ENCODE measurements at places on chromosomes 1 and 21.

DNA sequence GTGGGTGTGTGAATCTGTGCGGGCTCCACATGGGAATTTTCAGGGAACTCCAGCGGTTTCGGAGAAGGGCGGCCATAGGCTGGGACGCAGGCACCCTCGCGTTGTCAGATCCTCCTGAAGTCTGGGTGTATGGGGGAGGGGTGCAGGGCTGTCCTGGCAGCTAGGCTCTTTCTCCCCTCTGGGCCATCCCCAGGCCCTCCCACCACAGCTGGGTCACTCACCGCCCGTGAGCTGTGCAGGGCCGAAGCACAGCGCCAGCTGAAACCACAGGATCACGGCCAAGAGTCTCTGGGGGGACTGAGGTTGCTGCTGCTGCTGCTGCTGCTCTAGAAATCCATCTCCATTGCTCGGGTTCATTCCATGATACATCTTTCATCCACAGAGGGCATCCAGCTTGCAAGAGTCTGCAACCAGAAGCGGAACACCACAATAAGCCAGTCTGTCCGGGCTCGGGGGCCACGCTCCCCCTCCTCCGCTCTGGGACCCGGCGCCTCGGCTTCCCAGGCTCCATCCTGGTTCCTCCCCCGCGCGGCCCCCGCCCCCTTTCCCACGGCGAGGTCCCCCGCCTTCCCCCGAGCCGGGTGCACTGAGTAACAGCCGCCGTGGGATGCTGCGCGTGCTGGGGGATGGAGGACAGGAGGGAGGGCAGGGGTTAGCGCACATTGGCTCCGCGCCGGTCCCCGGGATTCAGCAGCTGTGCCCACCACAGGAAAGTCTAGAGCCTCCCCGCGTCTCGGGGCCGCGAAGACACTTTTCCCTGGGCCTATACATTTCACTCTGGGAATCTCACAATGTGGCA is 720 bp downstream of the SUSD4 start:
- H3K36me3 ChIP-seq: no peaks in the 10 kb centered on the region
- peaks cover 14% of the 10 kb centered on the region for H3K4me1 ChIP-seq
- DNase-seq: no peak
- no peaks in the 10 kb centered on the region for H3K27me3 ChIP-seq
- H3K27ac ChIP-seq: no peak overlapping the region

GRCh38 chr1:236391008-236391407 is 3.1 kb upstream of the EDARADD start:
- H3K4me1 ChIP-seq: peaks cover 6% of the 10 kb centered on the region
- DNase-seq: no peak
- no peak overlapping the region for H3K27ac ChIP-seq
- no peak overlapping the region for H3K4me3 ChIP-seq
- peaks cover 11% of the 10 kb centered on the region for H3K27me3 ChIP-seq

- no peak overlapping the region for H3K27ac ChIP-seq
- DNase-seq: no peak
- H3K36me3 ChIP-seq: no peaks in the 10 kb centered on the region
- H3K4me3 ChIP-seq: no peak overlapping the region
- no peaks in the 10 kb centered on the region for H3K27me3 ChIP-seq
Measured at GRCh38 chr1:111184663-111185062, 15.8 kb downstream of the DENND2D start.

- H3K36me3 ChIP-seq: peaks cover 11% of the 10 kb centered on the region
- no peaks in the 10 kb centered on the region for H3K4me1 ChIP-seq
- no peak for DNase-seq
- no peaks in the 10 kb centered on the region for H3K27me3 ChIP-seq
- no peak overlapping the region for H3K27ac ChIP-seq
Measured at GRCh38 chr1:220594356-220594755, 66.4 kb downstream of the MARK1 start.

DNA sequence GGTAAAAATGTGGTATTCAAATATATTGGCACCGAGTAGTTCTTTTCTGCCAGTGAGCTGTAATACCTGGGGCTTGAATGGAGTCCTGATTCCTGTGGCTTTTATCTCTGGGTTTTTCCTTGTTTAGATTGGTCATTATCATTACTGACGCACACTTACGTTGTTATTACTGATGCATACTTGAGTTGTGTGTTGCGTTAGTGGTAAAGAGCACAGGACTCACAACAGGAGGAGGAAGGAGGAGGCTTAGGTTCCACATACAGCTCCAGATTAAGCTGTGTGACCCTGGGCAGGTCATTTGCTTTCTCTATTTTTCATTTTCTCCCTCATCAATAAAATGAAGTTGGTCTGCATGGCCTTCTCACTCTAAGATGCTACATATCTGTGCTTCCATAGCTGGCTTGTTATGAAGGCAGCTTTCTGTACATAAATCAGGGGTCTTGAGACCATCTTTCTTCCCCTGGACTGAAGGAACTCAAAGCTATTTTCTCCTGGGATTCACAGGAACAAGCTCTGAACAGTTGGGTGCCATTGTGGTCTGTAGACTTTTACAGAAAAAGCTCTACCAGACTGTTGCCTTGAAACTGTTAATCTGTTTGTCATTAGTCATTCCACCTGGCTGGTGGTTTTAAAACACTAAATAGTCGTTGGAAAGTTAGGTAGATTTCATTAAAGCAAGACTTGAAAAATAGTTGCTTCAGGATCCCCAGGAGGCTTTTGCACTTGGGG is 5.6 kb downstream of the ARID1A start:
- no peaks in the 10 kb centered on the region for H3K36me3 ChIP-seq
- no peak overlapping the region for H3K4me3 ChIP-seq
- H3K27me3 ChIP-seq: no peaks in the 10 kb centered on the region
- H3K27ac ChIP-seq: peak overlapping the region; percentile 35
- H3K4me1 ChIP-seq: peaks cover 6% of the 10 kb centered on the region
- DNase-seq: no peak

DNA sequence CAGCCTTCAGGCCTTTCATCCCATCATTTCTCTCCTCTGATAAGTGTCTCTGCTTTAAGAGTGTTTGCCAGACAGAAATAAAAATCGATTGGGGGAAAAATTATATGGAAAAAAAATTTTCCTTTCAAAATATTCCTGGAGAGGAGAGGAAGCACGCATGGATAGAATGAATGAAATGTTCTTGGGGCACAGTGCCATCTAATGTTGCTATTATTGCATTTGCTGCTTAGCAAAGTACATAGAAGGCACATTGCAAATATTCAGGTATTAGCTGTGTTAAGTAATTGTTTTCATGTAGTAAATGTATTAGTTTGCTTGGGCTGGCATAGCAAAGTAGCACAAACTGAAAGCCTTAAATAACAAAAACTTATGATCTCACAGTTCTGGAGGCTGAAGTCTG is 18.1 kb downstream of the B3GALT5 start:
- no peaks in the 10 kb centered on the region for H3K27me3 ChIP-seq
- H3K4me3 ChIP-seq: no peak overlapping the region
- no peaks in the 10 kb centered on the region for H3K4me1 ChIP-seq
- no peak for DNase-seq

DNA sequence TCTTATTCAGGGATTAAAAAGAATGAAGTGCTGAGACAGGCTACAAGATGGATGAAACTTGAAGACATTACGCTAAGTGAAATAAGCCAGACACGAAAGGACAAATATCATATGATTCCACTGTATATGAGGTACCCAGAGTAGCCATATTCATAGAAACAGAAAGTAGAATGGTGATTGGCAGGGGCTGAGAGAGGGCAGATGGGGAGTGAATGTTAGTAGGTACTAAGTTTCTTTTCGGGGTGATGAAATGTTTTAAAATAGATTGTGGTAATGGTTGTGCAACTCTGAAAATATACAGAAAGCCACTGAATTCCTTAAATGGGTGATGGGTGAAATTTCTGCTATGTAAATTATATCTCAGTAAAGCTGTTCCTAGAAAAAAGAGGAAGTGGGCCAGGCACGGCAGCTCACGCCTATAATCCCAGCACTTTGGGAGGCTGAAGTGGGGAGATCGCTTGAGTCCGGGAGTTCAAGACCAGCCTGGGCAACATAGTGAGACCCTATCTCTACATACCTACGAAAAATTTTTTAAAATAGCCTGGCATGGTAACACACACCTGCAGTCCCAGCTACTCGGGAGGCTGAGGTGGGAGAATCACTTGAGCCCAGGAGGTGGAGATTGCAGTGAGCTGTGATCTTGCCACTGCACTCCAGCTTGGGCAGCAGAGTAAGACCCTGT is 15.9 kb downstream of the SLC27A3 start:
- peaks cover 15% of the 10 kb centered on the region for H3K27me3 ChIP-seq
- H3K4me1 ChIP-seq: peaks cover 23% of the 10 kb centered on the region
- DNase-seq: no peak
- peak overlapping the region; percentile 9 for H3K4me3 ChIP-seq

GRCh38 chr1:33971913-33972312 is 108.0 kb downstream of the HMGB4 start:
- DNase-seq: no peak
- no peaks in the 10 kb centered on the region for H3K36me3 ChIP-seq
- H3K27me3 ChIP-seq: no peaks in the 10 kb centered on the region
- H3K4me1 ChIP-seq: peaks cover 27% of the 10 kb centered on the region

DNA sequence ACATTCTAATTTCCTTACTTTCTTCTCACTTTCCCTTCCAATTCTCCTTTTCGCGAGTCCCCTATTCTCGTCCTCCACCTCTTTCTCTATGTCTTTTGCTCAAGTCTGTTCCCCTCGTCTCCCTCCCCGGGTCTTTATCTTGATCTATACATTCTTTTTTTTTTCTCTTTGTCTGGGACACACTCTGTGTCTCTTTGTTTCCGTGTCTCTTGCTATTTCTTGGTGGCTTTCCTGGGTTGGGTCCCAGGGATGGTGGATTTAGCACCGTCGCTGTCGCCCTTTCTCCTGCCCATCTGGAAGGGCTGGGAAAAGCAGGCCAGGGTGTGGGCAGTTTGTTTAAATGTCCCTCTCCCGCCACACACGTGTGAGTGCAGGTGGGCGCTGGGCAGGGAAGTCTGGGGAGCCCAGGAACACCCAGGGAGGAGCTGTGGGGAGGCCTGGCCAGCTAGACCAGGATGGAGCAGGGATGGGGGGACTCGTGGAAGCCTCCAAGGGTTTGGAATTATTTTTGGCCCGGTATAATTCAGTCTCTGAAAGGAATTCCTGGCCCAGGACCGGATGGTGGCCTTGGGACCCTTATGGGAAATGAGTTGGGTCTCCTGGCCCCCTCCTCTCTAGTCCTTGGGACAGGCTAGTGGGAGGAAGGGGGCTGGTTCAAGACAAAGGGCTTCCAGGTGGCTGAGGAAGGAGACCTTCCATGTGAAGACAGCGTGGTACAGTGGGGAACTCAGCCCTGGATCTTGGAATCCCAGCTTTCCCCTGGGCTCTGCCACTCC is 9.5 kb upstream of the ID3 start:
- peak overlapping the region; percentile 52 for H3K4me3 ChIP-seq
- H3K36me3 ChIP-seq: no peaks in the 10 kb centered on the region
- H3K4me1 ChIP-seq: peaks cover 63% of the 10 kb centered on the region

DNA sequence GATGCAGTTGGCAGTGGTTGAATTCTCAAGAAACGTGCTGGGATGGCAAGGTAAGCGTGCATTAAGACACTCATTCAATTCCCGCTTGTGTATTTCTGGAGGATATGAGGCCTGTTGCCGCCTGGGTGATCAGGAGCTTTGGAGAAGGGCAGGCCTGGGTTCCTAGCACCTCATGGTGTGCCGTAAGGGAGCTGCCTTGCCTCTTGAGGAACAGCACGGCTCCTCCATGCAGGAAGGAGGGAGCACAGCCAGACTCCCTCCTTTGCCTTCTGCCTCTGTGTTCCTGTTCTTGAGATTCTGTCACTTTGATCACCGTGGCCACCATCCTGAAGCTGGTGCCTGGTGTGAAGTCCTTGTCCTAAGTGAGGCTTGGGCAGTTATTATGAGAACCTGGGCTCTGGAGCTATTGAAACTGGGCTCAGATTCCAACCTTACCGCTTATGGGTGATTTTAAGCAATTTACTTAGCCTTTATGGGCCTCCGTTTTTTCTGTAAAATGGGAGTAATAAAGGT is 18.3 kb downstream of the SLFNL1 start:
- no peak overlapping the region for H3K27ac ChIP-seq
- H3K4me1 ChIP-seq: peaks cover 10% of the 10 kb centered on the region
- H3K36me3 ChIP-seq: no peaks in the 10 kb centered on the region
- no peak for DNase-seq
- no peak overlapping the region for H3K4me3 ChIP-seq
- H3K27me3 ChIP-seq: no peaks in the 10 kb centered on the region

DNA sequence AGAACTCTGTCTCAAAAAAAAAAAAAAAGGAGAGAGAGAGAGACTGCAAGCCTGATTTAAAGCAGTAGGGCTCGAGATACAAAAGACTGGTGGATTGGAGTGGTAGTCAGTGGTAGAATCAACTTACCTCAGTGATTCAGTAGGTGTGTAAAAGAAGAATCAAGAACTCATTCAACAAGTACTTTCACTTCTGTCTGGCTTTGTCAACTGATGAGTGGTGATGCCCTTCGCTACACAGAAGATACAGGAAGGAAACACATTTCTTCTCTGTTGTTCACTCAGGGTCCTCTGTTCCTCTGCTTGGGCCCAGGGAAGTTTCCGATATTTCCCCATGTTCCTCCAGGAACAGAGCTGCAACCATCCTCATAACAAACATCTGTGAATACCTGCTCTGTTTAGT is 68.6 kb upstream of the COG2 start:
- no peak overlapping the region for H3K4me3 ChIP-seq
- H3K27ac ChIP-seq: no peak overlapping the region
- DNase-seq: no peak

GRCh38 chr1:230050973-230051735 is 15.9 kb upstream of the GALNT2 start:
- no peak overlapping the region for H3K4me3 ChIP-seq
- no peak for DNase-seq
- peaks cover 3% of the 10 kb centered on the region for H3K4me1 ChIP-seq
- no peak overlapping the region for H3K27ac ChIP-seq

DNA sequence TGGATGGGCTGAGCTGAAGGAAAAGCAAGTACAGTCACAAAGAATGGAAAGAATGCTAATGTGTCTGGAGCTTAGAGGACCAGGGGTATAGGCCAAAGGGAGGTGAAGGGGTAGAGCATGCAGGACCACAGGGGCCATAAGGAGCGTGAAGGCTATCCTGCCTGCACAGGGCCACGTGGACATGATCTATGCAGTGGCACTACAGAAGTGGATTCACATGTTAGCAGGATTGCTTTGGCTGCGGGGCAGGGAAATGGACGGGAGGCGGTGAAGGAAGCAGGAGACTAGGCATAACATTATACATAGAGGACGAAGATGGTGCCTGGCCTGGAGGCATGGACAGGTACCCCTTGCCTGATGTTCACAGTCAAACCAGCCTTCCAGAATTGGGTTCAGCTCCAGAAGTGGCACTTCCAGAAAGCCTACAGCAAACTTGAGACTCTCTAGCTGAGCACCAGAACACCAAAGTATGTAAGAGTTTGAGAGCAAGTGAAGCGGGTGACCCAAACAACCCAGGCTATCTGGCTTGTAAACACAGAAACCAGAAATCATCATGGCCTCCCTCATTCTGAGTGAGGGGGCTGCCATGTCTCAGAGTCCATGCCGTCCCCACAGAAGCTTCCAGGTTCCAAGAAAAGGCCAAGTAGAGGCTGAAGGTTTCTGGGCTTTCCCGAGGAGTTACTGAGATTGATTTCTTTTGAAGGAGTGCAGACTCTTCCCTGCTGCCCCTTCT is 135.5 kb upstream of the JUN start:
- no peak for DNase-seq
- peaks cover 12% of the 10 kb centered on the region for H3K4me1 ChIP-seq
- no peak overlapping the region for H3K27ac ChIP-seq
- no peaks in the 10 kb centered on the region for H3K27me3 ChIP-seq
- H3K4me3 ChIP-seq: no peak overlapping the region

- H3K27me3 ChIP-seq: peaks cover 23% of the 10 kb centered on the region
- H3K4me1 ChIP-seq: no peaks in the 10 kb centered on the region
- DNase-seq: no peak
- H3K27ac ChIP-seq: no peak overlapping the region
- H3K4me3 ChIP-seq: no peak overlapping the region
- no peaks in the 10 kb centered on the region for H3K36me3 ChIP-seq
Measured at GRCh38 chr1:1937549-1938275, 18.6 kb upstream of the TMEM52 start.
